Type B pancreatic cell (in vitro differentiated cells): ENCODE measurements at places on chromosomes 7 and 10.

DNA sequence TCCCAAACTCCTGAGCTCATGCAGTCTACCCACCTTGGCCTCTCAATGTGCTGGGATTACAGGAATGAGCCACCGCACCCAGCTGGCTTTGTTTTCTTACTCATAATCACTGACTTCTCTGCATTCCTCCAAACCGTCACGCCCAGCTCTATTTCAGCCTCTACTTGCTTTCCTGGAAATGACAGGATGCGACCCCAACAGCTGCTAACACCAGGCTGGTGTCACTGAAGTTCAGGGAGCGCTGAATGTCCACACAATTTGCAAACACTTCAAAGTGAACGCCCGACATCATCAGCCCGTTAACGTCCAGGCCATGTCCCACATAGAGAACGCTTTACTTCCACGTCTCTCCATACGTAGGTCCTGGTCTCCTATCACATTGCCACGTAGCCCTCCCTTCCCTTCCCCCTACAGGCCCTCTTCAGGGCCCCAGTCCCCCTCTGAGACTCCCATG, 12.8 kb upstream of the PROSER2 start:
- DNase-seq: no peak

- DNase-seq: no peak
Observed at GRCh38 chr7:82567356-82567755, 123.8 kb upstream of the CACNA2D1 start.

DNA sequence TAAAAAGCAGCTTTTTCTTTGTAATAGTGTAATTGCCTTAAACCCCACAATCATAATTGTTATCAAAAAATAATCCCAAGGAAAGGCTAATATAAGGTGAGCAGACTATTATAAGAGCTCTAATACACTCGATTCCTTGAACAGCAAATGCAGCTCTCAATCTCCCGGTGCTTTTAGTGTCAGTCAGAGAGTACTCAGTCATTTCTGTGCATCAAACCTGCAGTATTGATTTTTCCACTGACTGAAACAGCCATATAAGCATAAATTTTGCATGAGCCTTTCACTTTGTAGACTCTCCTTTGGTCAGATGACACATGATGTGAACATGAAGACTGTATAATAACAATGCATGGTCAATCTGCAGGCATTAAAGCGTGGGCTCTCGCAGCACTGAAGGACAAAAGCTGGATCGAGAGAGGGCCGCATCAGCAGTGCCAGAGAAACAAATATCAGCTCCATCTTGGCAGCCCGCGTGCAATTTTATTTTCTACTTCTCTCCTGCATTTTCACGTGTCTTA, 272.0 kb downstream of the POU6F2 start:
- no peak for DNase-seq

GRCh38 chr7:98949336-98950044, 71.2 kb downstream of the TRRAP start:
- no peak for DNase-seq

- DNase-seq: no peak
Observed at GRCh38 chr10:110504111-110504735, 6.5 kb downstream of the DUSP5 start.

- no peak for DNase-seq
Observed at GRCh38 chr10:85318809-85319807, 990.7 kb downstream of the CCSER2 start.

DNA sequence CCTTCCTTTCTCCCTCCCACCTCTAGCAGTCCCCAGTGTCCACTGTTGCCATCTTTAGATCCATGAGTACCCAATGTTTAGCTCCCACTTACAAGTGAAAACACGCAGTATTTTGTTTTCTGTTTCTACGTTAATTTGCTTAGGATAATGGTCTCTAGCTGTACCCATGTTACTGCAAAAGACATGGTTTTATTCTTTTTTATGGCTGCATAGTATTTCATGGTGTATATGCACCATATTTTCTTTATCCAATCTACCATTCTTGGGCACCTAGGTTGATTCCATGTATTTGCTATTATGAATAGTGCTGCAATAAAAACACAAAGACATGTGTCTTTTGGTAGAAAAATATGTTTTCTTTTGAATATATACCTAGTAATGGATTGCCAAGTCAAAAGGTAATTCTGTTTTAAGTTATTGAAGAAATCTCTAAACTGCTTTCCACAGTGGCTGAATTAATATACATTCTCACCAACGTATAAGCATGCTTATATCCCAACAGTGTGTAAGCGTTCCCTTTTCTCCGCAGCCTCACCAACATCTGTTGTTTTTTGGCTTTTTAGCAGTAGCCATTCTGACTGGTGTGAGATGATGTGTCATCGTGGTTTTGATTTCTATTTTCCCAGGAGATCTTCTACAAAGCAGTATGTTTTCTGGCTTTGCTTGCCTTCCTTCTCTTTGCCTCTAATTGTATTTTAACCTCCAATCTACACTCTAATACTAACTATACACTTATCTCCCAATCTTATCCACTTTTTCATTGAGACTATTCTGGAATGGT, 179.5 kb upstream of the PHF14 start:
- no peak for DNase-seq

GRCh38 chr10:14032406-14032998, 298.2 kb downstream of the FRMD4A start:
- DNase-seq: no peak

DNA sequence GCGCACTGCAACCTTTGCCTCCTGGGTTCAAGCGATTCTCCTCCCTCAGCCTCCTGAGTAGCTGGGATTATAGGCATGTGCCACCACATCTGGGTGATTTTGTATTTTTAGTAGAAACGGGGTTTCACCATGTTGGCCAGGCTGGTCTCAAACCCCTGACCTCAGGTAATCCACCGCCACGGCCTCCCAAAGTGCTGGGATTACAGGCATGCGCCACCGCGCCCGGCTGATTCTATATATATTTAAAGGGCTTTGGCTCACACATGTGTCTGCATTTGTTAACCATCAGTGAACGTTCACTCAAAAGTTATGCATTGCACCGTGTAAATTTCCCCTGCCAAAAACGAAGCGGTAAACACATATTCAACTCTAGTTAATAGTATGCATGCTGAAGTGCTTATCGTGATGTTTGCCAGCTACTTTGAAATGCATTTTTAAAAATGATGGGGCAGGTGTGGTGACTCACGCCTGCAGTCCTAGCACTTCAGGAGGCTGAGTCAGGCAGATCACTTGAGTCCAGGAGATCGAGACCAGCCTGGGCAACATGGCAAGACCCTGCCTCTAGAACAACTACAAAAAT, 17.7 kb upstream of the WIPI2 start:
- no peak for DNase-seq

- no peak for DNase-seq
Observed at GRCh38 chr10:122154031-122154544, 117.0 kb upstream of the BTBD16 start.

DNA sequence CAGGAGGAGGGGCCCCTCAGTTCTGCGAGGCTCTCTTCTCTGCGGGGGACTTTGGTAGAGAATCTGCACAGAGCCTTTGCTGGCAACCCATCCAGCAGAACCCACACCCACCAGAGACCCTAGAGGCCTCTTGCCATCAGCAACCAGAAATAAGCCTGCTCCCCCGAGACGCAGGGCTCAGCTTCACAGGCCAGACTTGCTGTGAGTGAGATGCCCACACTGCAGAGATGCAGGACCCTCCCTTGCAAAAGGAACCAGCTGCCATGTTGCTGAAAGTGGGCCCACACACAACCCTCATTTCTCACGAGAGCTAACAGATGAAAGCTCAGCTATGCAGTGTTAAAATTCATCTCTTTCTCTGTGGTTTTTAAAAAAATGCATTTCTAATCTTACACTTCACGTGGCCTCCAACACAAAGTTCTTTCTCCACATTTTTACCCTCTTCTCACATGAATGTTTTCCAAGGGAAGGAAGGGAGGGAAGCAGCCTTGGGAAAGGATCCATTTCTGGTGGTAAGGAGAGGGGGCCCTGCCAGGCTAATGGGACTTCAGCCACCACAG, 171.6 kb downstream of the CCDC3 start:
- DNase-seq: no peak

- peak; percentile 77 for DNase-seq
Observed at GRCh38 chr10:103265717-103266329, 11.1 kb upstream of the INA start.

DNA sequence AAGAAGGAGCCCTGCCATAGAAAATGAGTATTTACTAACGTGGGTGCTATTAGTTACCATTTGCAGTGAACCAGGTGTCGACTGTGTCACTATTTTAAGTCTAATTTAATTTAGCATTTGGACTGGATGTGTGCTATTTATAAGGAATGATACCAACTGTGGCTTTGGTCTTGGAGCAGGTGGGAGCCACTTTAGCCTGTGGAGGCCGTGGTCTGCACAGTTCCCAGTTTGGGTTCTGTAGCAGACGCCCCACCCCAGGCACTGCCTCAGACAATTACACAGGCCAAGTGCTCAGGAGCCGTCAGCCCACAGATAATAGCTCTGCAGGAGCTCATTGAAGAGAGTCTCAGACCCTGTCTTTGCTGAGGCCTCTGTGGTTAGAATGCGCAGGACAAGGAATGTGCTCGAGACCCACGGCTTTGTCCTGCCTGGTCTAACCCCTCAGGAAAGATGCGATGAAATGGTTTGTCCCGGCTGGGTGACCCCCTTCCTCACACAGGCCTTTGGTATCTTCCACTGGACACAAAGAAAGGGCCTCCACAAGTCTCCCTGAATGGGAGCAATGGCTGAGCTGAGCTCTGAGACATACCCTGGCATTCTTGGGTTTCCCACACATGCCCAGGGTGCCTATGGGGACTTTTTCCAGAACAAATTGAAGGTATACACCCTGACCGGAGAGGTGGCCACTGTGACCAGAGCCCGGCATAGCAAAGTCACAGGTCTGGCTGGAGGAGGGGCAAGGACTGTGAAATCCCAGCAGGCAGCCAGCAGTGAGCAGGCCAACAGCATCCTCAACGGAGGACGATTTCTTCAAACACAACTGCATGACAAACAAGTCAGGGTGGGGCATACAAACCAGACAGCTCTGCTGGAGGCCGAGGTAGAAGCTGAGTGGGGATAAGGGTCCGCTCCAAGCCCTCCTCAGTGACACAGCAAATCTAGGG, 251.2 kb downstream of the ARHGAP12 start:
- no peak for DNase-seq

GRCh38 chr10:24650669-24651391, 72.9 kb downstream of the ARHGAP21 start:
- DNase-seq: no peak

DNA sequence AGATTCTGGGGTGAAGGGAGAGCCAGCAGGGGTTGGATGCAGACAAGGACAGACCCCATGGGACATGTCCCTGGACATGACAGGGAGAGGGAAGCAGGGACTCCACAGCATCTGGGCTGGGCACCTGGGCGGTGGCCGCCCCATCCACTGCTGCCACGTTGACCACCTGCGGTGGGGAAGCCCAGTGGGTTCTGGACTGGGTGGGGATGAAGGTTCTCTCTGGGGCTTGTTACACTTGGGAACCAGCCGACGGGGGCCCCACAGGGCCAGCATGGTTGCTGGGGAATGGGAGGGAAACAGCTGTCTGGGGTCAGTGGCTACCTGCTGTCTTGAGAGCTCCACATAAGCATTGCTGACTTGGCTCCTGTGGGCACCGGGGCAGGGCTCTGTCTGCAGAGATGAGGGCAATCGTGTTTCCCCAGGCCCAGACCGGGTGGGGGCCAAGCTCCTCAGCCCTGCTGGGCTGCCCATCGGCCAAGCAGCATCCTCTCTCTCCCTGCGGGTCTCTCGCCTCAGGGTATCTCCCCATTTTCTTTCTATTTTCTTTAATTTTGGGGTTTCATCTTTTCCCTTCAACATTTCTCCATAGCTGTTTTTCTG, 443.6 kb upstream of the PFKP start:
- no peak for DNase-seq

- DNase-seq: no peak
Observed at GRCh38 chr7:18289788-18290187, 205.8 kb upstream of the HDAC9 start.
